EL (cell line): ENCODE measurements at places on chromosomes 6 and 20.

GRCh38 chr20:699811-700338 lies 24.3 kb upstream of the SCRT2 start:
- DNase-seq, result no peak

GRCh38 chr6:113539202-113539601 lies 317.9 kb upstream of the MARCKS start:
- DNase-seq, result peak; percentile 31

DNA sequence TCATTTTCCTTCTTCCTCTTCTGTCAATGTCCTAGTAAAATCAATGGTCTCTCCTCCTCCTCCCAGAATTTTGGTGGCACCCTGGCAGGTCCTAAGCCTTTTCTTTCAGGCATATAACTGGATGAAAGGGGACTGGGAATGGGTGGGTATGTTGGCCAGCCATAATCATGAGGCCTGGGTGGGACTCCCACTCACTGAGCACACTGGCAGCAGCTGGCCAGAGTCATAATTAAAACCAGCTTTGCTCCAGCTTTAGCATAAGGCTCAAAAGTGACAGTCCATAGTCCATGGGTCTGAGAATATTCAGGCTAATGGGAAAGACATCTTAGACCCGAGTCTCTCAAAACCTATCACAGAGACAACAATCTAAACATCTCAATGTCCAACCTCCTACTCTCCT lies 190.0 kb upstream of the BTBD3 start:
- DNase-seq, result no peak

- no peak for DNase-seq
Measured at GRCh38 chr6:113642001-113642713, 215.0 kb upstream of the MARCKS start.

DNA sequence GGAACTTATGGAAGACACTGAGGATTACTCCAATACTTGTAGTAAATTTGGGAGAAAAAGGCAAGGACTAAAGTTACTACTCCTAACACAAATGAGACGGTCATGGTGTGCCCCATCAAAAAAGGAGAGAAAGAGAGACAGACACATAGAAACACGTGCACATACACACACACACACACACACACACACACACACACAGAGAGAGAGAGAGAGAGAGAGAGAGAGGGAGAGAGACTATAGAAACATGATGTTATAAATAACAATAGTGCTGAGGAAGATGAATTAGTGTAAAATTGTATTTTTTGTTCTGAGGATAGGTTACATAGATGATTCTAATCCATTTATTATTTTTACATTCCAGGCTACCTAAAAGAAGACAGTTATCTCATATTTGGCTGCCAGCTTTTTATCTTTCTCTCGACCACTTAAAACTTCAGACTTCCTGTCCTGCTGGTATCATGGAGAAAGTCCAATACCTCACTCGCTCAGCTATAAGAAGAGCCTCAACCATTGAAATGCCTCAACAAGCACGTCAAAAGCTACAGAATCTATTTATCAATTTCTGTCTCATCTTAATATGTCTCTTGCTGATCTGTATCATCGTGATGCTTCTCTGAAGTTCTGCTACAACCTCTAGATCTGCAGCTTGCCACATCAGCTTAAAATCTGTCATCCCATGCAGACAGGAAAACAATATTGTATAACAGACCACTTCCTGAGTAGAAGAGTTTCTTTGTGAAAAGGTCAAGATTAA lies 10.5 kb downstream of the PLN start:
- DNase-seq, result no peak

DNA sequence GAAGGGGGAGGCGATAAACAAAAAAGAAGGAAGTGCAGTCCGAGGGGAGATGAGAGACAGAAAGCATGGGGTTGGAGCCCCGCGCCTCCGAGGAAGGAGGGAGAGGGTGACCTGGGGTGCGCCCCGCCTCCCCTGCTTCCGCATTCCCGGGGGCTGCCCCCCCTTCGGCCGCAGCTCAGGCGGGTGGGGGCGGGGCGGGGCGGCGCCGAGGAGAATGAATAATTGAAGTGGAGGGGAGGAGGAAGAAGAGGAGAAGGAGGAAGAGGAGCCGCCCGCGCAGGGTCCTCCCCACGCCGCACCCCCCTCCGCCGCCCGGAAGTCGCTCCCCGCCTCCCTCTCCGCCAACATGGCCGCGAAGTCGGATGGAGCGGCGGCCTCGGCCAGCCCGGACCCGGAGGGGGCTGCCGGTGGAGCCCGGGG lies at the start of gene XKR7:
Gene XKR7 (plus strand): TSS at position 322 of the 420 bp plus-strand sequence. CDS start 25 bp downstream, at position 347.
- no peak for DNase-seq

- peak; percentile 49 for DNase-seq
Measured at GRCh38 chr6:167827583-167828324, 1.0 kb downstream of the AFDN start.

- DNase-seq, result no peak
Measured at GRCh38 chr20:3652221-3652620, 11.0 kb downstream of the GFRA4 start.

DNA sequence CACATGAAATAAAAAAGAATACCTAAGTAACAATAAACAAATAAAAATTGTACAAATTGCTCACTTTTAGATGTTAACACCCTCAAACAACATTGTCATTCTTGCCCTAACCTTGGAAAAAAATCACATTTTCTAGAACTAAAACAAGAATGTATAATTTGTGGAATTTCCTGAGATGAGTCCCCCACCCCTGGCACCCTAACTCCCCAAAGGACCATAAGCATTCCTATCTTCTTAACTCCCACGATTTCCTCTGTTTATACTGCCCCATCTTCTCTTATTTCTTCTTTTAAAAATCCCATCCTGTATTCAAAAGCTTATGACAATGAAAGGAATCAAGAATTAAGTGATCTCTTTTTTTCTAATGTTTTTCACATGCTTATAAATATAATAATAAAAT lies 70.9 kb downstream of the IBTK start:
- DNase-seq, result peak; percentile 13

- no peak for DNase-seq
Measured at GRCh38 chr6:87110636-87111035, 15.7 kb upstream of the CGA start.

GRCh38 chr20:50642288-50642803 lies 49.0 kb downstream of the RIPOR3 start:
- no peak for DNase-seq

DNA sequence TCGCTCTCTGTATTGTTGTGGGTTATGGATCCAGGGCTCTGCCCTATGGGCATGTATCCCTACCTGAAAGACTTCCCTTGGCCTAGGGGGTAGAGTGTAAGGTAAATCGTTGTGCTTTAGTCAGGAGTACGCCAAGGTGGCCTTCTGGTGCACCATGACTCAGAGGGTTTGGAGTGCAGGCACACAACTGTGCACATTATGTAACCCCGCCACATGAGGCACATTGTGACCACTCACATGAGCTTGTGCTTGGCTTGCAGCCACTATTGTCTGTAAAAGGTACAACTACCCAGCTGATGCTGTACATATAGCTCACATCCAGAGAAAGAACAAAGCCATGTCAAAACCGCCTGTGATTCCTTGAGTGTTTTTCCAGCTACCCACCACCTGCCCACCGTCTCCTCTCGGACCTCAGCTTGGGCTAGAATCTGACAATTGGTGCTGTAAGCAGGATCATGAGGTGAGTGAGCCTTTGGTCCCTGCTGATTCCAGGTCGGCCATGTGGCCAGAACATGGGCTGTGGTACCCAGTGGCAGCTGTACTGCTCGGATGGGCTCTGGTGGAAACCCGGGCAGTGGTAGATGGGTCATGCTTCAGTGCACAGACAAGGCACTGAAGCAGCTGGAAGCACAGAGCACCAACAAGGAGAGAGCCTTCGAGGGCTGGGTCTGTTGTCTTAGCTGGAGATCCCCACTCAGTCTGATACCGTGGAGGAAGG lies 33.8 kb downstream of the HDDC2 start:
- DNase-seq, result no peak

GRCh38 chr6:107560657-107561056 lies 70.7 kb downstream of the SOBP start:
- DNase-seq, result no peak

GRCh38 chr6:31652925-31653724 lies 664 bp upstream of the BAG6 start:
- DNase-seq, result no peak

DNA sequence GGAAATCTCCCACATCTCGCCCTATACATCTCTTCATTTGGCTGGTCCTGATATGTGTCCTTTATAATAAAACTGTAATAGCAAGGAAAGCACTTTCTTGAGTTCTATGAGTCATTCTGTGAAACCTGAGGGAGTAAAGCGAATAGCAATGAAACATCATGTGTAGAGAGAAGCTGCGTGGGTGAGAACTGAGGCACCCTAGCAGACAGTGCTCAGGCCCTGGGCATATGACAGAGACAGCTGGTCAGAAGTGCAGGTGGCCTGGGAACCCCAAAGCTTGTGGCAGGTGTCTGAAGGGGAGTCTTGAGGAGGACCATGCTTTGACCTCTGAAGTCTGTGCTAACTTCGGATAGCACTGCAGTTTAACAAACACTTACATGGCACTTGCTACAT lies 1.3 kb upstream of the BLOC1S5 start:
- DNase-seq, result no peak

DNA sequence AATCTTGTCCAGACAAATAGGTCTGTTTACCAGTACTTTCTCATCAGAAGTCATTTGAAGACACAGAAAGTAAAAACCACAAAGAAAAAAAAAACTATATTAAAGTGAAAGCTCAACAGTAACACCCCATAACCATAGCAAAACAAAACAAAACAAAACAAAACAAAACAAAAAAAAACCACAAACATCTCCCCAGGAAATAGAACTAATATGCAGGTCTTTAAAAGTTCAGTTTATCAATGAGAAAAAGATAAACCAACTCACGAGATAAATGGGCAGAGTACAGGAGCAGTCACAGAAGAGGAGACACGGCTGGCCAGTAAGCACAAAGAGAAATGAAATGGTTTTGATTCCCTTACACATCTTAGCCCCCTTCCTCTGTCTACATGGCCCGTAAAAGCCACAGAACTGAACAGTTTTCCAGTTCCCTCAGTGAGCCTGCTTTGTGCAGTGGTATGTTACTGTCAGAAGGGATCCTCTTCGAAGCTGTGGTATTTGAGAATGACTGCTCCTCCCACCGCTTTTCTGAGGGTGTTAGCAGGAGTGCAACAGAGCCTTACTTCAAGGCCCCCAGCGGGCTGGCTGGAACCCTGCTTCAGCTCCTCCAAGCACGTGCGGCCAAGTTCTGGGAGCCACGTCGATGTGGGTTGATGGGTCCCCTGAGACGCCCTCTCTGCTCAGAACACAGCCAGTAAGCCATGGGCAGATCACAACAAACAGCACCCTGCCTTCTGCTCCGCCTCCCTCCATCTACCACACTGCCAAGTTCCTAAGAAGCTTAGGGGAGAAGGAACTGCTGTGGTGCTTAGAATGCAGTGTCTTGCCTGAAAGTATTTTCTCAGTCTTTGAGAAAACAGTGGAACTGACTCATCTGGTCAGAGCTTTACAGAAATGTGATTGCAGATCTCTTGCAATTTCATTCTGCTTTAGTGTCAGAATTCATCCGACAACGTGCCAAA lies 14.0 kb downstream of the UST start:
- DNase-seq, result peak; percentile 86

GRCh38 chr6:125067552-125067951 lies 86.0 kb upstream of the TPD52L1 start:
- no peak for DNase-seq

DNA sequence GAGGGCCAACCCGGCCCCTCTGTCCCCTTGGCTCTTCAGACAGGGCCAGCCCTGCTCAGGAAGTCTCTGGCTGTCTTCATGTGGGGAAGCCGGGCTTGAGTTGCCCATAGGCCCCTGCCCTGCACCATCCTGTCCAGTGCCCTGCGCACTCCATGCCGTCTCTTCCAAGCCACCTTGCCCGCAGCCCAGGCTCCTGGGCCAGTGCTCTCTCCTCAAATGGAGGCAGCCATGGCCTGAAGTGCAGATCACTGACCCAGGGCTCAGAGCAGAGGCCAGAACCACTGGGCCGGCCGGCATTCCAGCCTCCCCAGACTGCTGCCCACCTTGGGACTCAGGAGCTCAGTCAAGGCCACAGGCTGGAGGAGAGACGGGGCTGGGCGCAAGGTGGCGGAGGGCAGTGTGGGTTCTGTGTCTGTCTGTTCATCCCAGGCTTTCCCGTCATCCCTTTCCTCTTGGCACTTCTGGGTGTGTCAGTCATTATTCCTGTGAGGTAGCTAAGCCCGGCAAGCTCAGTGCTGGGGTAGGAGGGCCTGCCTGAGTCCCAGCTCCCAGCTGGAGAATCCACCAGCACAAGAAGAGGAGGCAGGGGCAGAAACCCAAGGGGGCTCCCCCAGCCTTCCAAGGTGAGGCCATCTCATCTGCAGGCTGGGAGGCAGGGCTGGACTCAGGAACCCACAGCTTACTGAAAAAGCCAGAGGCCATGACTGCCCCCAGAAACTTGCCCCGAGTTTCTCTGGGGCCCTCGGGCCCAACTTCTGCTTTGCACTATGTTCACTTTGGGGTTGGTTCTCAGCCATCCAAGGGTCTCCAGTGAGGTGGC lies 22.4 kb downstream of the SDCBP2 start:
- no peak for DNase-seq

- DNase-seq, result peak; percentile 50
Measured at GRCh38 chr6:154791556-154792317, 58.5 kb downstream of the SCAF8 start.

- no peak for DNase-seq
Measured at GRCh38 chr6:52059821-52060220, 27.6 kb downstream of the PKHD1 start.

DNA sequence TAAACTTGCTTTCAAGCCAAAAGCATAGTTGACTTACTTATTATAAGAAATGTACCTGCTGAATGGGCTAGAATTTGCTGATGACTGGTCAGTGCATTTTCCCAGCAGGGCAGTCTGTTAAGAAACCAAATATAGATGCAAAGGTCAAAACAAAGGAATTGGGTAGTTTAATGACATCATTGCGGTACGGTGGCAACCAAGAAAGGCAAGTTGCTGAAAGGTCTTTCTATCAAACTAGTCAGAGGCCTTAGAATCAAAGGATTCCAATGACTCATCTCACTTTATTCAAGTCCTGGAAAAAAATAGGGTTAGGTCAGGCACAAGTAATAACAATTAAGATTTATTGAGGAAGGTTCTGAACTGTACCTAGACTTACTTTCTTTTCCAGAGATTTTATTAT lies 76.4 kb downstream of the KIZ start:
- DNase-seq, result peak; percentile 23

DNA sequence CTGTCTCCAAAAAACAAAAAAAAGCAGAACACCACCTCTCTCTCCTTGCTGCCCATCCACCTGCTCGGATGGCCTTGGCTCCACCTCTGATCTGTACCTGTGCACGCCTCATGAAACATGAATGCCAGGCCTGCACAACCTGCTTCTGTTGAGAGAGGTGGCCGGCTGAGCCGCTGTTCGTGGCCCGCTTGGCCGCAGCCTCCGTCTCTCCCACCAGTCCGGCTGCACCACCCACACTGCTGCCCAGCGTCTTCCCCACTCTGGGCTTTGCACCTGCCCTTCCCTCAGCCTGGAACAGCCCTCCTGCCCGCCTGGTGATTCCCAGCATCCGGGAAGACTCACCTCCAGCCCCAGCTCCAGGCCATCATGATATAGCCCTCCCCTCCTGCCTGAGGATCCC lies 12.2 kb upstream of the ZBTB46 start:
- DNase-seq, result no peak

- no peak for DNase-seq
Measured at GRCh38 chr20:7346026-7346425, 578.5 kb downstream of the BMP2 start.
